Body of pancreas (tissue), 4 donors: ENCODE measurements at places on chromosomes 11 and 22.
A peak's percentile ranks its signal among the peaks of the same experiment; 100 is the strongest.

DNA sequence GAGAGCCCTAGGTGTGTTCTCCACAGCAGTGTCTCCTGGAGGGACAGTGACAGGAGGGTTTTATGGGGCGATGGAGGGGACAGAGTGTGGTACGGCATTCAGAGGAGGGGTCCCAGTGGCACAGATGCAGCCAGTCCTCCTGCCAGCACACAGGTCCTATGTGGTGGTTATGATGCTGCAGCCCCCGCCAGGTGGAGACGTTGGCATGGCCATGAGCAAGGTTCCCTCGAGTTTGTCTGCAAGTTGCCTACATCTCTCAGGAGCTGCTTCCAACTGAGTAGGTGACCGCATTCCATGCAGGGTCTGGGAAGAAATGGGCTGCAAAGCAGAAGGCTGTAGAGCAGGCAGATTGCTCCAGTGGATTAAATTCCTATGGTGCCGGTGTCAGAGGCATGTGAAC, 646.0 kb downstream of the TBC1D22A start:
- DNase-seq: no peak

GRCh38 chr22:30782613-30783012, 87.9 kb downstream of the OSBP2 start:
- DNase-seq: no peak

GRCh38 chr11:47183031-47183856, 3.0 kb downstream of the PACSIN3 start:
- DNase-seq: no peak

DNA sequence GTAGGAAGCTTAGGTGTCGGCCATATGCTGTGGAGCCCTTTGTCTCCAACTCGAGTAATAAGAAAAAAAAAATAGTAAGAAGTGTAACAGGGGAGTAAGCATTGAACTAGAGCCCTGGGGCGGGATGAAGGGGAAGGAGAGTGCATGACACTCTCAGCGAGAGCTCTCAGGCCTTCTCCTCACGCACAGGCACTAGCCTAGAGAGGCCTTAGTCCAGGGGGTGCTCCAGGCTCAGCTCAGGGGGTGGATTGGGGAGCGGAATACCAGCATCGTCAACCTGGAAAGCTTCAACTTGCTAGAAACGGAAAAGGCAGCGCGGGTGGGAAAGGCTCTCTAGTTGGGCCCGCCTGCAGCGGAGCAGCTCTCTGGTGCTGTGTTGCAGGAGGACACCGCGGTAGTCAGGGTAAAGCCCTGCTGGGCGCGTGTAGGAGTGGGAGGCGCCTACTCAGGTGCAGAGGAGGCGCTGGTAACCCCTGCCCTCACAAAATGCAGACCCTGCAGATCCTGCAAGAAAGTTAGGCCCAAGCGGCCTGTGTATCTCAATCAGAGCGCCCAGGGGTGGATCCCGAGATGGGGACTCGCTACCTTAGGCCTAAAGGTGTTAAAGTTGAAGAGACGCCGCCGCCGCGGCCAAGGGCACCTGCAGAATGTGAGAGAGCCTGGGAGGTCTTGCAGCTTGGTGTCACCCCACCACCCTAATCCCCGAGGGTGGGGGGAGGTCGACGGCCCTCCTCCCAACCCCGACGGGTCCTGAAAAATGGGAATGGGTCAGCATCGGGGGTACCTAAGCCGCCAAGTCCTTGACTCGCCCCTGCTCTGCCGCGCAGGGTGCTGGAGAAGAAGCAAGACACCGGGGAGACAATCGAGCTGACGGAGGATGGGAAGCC, 2.8 kb downstream of the SLC17A6 start:
- no peak for DNase-seq

GRCh38 chr11:48041877-48042695, 61.7 kb downstream of the PTPRJ start:
- DNase-seq: no peak

GRCh38 chr11:77407613-77408012, 66.3 kb downstream of the PAK1 start:
- DNase-seq: peak; percentile 75

GRCh38 chr11:72643547-72643946, 30.7 kb downstream of the PDE2A start:
- peak; percentile 26 for DNase-seq

- DNase-seq: peak; percentile 86
Measured at GRCh38 chr11:117180661-117181585, 2.4 kb downstream of the SIDT2 start.

DNA sequence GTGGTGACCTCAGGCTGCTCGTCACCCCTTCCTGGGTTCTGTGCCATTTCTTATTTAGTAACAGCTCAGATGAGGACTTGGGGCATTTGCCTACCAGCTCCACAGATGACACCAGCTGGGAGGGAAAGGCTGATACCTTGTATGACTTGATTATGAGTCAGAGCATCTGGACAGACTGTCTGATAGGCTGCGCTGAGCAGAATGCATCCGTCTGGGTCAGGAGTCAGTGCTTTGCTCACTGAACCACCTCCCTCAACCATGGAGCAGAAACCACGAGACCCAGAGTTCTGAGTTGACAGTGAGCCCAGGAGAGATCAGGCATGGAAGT, 6.8 kb downstream of the ST14 start:
- DNase-seq: no peak

DNA sequence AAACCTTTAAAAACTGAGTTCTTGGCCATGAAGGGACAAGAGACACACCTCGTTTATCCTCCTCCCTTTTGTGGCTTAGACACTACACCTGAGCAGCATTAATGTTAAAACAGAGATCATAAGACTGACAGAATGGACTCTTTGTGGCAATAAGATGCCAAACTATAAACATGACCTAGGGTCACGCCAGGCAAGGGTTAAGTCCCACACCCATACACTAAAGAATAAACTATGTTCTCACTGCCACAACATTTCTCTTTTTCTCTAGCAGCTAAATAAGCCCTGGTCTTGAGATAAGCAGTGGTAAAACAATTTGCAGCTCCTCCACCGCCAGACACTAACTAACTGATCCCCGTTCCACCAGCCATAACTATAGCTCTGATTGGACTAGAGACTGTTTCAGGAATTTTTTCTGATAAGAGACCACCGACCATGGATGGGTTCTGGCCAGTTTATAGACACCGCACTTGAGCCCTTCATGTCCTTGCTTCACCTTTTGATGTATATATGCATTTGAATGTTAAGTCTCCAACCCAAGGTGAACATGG, 4.9 kb upstream of the SLCO2B1 start:
- DNase-seq: no peak

GRCh38 chr11:65316227-65317024, 1.8 kb downstream of the CDC42EP2 start:
- DNase-seq: no peak

DNA sequence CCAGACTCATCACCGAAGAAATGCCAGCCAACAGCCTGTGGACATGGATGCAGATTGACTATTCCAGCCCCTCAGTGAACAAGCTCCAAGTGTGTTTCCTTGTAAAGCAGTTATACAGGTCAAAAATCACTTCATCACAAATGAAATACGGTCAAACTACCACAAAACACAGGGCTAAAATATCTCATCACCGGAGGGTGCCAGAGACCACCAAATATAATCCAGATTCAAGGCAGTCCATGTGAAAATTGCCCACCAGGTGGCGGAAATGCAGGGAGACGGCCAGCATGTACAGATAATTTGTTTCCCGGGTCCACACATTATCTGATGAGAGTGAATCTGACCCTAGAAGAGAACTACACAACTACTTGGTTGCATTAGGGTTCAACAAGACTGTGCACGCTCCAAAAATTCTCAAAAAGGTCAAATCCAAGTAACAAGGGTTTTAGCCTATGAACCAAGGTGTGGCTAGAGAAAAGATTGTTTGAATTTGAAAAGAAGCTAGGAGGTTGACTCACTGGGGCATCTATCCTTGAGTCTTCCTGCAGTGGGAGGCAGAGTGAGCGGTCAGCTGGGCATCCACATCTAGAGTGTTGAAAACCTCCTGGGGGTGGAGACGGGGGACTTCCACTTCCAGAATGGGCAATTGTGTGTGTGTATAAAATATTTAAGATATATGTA, 71.7 kb downstream of the IGLL5 start:
- peak; percentile 69 for DNase-seq

DNA sequence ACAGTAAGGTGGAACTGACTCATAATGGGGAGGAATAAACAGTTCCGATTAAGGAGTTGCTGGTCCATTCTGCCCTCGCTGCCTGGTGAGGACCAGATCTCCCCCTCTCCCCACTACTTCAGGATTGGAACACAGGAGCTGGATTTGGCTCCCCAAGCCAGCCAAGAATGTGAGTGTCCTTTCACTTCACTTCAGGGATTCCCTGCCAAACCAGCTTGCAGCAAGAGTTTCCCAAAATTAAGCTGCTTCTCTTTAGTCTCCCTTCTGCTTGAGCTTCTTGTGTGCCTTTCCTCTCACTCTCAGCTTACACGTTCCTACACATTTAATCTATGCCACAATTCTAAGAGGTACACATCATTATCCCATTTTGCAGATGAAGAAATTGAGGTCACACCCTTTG, 234.1 kb downstream of the BUD13 start:
- no peak for DNase-seq

DNA sequence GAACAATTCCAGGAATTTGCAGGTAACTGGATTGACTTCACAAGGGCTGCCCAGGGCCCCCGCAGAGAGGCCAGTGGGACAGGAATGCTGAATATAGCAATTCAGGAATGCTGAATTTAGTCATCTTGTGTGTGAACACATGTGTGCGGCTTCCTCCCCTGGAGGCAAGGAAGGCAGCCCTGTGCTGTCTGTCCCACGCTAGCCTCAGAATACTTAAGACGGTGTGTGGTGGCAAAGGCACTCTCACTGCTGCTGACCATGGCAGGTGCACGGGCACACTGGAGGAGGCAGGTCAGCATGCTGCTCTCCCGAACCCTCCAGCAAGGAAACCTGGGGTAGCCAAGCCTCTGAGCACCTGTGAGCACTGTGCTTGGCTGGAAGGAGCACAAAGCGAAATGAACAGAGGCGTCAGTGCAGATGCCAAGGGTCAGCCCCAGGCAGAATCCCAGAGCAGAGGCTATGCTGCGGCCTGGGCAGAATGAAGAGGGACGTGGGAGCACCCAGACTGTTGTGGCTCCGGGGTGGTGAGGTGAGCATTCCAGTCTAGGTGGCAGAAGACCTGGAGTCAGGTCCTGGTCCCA, 2.7 kb downstream of the GNAZ start:
- no peak for DNase-seq

DNA sequence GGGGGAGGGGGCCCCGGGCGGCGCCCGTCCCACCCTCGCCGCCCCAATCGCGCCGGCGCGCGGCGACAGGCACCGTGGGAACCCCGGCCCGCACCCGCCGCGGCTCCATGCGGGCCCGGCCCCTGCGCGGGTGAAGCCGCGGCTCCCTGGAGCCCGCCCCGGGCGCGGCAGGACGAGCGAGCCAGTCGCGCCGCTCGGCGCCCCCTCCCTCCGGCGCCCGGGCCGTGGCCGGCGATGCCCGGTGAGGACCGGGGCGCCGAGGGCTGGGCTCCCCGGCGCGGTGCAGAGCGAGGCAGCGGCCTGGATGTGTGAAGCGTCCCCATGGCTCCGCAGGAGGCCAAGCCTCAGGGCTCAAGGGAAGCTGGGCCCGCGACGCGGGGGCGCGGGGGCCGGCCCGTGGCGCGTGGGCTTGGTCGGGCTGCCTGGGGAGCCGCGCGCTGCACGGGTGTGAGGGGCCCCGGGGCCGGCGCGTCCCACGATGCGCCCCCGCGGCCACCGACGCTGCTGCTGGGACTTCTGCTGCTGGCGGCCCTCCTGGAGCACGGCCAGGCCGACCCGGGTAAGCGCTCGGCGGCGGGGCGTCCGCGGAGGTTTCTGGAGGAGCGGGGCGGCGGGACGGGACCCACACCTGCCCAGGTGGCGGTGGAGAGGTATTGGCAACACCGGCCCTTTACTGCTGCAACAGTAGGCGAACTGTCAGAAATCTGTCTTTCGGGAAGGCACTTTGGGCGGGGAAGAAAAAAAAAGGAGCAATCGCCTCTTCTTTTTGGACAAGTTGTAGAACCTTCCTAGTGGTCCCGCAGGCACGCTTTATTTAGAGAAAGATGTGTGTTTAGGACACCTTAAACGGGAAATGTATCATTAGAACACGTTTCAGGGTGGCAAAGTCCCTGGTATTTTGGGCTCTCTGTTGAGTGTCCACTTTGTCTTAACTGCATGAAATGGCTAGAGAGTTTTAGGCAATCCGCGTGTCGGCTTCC, 119.4 kb downstream of the HIPK3 start:
- no peak for DNase-seq

DNA sequence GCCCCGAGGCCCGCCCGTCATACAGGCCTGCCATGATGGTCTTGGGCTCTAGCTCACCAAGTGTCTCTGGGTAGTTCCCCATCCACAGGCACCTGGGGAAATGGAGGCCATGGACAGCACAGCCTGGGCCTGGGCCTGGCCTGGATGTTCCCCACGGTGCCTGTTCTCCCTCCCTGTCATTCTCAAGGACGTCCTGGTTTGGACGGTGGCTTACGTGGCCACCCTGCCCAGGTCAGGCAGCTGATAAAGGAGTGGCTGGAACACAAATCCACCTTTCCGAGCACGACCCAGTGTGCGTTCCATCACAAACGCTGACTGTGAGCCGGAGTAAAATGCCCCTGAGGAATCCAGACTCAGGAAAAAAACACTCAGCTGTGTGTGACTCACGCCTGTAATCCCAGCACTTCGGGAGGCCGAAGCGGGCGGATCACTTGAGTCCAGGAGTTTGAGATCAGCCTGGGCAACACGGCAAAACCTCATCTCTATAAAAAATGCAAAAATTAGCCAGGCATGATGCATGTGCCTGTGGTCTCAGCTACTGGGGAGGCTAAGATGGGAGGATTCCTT, 41.2 kb upstream of the TESMIN start:
- no peak for DNase-seq

DNA sequence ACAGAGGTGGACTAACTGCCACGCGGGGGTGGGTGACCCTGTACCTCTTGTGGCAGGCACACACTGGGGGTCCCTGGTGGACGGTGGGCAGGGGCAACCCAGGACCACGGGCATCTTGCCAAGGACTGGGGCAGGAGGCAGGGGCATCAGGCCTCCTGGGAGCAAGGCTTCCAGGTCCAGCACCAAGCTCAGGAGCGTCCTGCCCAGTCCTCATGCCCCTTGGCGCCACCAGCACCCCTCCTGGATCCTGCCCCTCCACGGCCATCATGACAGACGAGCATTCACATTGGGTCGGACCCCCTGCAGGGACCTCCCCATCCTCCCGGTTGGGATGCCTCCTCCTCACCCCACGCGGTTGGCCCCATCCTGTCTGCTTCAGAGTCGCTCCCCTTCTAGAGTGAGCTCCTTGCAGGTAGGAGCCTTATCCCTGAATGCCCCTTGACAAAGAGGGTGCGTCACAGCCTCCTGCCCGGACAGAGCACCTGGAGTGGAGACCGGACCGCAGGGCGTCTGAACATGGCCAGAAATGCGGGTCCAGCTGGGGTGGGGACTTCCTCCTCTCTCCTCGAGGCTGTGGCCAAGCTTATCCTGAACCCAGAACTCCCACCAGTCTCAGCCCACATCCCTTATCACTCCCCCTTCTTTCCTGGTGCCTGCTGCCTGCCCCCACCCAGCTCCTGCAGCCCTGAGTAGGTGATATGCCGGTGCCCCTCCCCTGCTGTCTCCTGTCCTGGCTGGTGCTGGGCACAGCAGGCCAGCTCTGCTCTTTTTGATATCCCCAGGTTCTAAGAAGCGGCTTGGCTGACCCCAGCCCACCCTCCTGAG, 40.3 kb downstream of the IGF2 start:
- no peak for DNase-seq
